ENCODE measurements at places on chromosomes 7 and 10.

GRCh38 chr7:22269963-22270362 lies 87.0 kb downstream of the RAPGEF5 start:
- no peak for DNase-seq

GRCh38 chr7:106658316-106659165 lies 2.4 kb downstream of the CCDC71L start:
- DNase-seq = no peak

DNA sequence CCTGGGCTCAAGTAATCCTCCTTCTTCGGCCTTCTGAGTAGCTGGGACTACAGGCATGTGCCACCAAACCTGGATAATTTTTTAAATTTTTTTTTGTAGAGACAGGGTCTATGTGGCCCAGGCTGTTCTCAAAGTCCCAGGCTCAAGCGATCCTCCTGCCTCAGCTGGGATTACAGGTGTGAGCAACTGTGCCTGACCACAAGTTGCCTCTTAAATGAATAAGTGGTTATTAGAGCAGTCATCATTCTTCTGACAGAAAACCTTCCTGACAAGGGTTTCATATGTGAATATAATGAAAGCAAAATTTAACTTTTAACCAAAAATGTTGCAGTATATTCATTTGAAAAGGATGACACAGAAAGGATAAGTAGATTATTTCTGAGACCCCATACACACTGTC lies 532.5 kb downstream of the GRM8 start:
- no peak for DNase-seq

DNA sequence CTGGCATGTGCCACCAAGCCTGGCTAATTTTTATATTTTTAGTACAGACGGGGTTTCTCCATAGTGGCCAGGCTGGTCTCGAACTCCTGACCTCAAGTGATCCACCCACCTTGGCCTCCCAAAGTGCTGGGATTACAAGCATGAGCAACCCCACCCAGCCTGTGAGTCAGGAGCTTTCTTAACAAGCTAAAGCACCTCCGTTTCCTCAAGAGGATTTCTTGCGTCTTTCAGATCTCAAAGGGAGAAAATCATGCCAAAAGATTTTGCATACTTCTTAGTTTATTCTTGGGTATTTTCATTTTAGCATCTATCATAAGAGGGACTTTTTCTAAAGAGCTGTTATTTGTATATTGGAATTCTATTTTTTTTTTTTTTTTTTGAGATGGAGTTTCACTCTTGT lies 47.9 kb upstream of the FOXK1 start:
- no peak for DNase-seq

DNA sequence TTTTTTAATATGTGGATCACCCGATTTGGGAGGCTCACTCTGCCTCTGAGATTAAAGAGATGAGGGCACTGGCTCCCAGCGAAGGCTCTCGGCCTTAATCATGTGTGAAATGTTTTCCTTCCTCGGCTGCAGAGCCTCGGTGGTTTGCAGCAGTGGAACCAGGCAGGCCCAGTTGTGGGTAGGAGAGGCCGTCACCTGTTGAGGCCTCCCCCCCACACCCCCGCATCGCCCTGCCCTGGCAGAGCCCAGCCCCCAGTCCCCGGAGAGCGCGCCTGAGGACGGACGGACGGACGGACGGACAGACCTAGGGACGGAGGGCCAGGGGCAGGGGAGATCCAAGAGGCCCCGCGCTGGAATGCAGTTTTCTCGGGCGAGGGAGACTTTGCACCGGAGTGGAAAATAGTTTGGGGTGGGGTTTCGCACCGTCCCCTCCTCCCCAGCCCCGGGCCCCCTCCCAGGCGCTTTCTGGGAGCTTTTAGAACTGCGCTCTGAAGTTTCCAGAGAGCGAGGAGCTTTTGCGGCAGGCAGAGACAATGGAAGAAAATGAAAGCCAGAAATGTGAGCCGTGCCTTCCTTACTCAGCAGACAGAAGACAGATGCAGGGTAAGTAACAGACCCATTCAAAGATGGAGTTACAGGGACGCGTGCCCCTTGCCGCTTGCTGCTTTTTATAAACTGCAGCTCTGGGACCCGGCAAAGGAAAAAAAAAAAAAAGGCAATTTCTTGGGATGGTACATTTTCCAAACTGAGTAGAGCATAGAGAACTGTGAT lies at the start of gene KIAA1217:
Gene KIAA1217 (plus strand): TSS at position 478 of the 771 bp plus-strand sequence. CDS start 56 bp downstream, at position 534.
- DNase-seq = no peak

Measured in stimulated activated CD4-positive, alpha-beta T cell treated with anti-CD3 and anti-CD28 coated beads, Interleukin-12 subunit alpha, Interleukin-12 subunit beta, amount 100 ng/mL, for 24 hours (primary cell).